ENCODE measurements at places on chromosomes 5 and 9. TPM values are rescaled to one million over a fixed set of nuclear protein-coding genes. Genes with fewer than 3 reads are reported as not detected.

Gene PAEP
- not detected for total RNA-seq

Gene ARID3C
- 12.0 TPM for total RNA-seq

Gene CDO1
- 24.6 TPM for total RNA-seq

Gene LCN1
- total RNA-seq, result not detected

Gene SLC25A2
- 1.1 TPM for total RNA-seq

DNA sequence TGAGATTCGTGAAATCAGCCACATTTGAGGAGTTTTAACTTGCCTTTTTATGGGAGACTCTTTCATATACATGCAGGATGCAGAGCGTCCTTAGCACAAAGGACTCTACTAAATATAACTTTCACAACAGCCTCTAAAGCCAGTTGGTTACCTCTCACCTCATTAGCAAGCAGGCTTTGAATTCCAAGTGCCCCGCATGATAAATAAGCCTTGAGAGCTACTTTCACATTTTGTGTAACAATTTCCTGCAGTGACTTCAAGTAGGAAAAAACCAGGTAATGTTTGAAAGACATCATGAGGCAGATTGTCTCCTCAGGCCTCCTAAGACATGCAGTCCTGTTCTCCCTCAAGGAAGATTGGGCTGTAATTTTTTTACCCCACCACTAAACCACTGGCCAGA lies 50.5 kb downstream of the RALGPS1 start:
- H3K27me3 ChIP-seq, result no peaks in the 10 kb centered on the region
- no peak for DNase-seq
- no peaks in the 10 kb centered on the region for H3K4me1 ChIP-seq
- H3K4me3 ChIP-seq, result no peak overlapping the region

DNA sequence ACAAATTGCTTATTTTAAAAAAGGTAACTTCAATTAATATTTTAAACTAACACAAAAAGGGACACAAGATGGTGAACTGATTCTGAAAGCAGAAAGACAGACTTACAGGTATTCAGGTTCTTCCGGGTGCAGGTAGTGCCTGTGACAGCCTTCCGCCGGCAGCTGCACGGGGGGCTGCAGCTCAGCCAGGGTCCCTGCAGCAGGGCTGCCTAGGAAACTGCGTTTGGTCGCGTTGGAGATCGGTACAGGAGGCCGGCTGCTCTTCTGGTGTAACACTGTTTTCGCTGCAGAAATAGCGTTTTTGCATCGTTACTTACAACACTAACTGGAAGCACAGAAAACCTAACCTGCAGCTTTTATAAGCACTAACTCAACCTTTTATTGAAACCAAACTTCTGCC lies 80.0 kb downstream of the CAMSAP1 start:
- H3K4me3 ChIP-seq, result no peak overlapping the region
- peak overlapping the region; percentile 50 for H3K27ac ChIP-seq
- H3K27me3 ChIP-seq, result no peaks in the 10 kb centered on the region
- H3K36me3 ChIP-seq, result peaks cover 24% of the 10 kb centered on the region
- peaks cover 6% of the 10 kb centered on the region for H3K4me1 ChIP-seq

- peaks cover 2% of the 10 kb centered on the region for H3K4me1 ChIP-seq
- no peaks in the 10 kb centered on the region for H3K27me3 ChIP-seq
- no peak for DNase-seq
- H3K36me3 ChIP-seq, result no peaks in the 10 kb centered on the region
These were observed 413.5 kb upstream of the SMC2 start for GRCh38 chr9:103680581-103680980.

- DNase-seq, result no peak
- H3K27ac ChIP-seq, result no peak overlapping the region
- H3K4me3 ChIP-seq, result no peak overlapping the region
- peaks cover 10% of the 10 kb centered on the region for H3K4me1 ChIP-seq
- H3K36me3 ChIP-seq, result peaks cover 2% of the 10 kb centered on the region
- no peaks in the 10 kb centered on the region for H3K27me3 ChIP-seq
These were observed 118.4 kb downstream of the GDNF start for GRCh38 chr5:37721447-37721871.

DNA sequence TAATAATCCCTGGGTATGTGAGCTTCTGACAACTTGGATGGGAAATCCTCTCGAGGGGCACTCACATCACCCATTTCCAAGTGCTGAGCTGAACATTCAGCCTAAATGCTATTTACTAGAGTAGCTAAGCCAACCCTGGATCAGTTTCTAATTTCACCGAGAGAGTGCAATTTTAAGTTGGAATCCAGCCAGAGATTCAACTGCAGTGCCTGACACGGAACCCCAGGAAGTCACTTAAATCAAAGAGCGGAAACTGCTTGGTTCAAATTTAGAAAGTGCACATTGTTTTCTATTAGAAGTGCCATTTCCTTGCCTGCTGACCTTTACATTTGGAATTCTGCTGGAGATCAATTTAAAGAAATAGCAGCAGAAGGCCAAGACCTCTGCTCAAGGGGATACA lies 8.8 kb downstream of the SPRY4 start:
- no peak overlapping the region for H3K27ac ChIP-seq
- H3K36me3 ChIP-seq, result peaks cover 6% of the 10 kb centered on the region
- H3K4me1 ChIP-seq, result peaks cover 27% of the 10 kb centered on the region
- no peaks in the 10 kb centered on the region for H3K27me3 ChIP-seq

DNA sequence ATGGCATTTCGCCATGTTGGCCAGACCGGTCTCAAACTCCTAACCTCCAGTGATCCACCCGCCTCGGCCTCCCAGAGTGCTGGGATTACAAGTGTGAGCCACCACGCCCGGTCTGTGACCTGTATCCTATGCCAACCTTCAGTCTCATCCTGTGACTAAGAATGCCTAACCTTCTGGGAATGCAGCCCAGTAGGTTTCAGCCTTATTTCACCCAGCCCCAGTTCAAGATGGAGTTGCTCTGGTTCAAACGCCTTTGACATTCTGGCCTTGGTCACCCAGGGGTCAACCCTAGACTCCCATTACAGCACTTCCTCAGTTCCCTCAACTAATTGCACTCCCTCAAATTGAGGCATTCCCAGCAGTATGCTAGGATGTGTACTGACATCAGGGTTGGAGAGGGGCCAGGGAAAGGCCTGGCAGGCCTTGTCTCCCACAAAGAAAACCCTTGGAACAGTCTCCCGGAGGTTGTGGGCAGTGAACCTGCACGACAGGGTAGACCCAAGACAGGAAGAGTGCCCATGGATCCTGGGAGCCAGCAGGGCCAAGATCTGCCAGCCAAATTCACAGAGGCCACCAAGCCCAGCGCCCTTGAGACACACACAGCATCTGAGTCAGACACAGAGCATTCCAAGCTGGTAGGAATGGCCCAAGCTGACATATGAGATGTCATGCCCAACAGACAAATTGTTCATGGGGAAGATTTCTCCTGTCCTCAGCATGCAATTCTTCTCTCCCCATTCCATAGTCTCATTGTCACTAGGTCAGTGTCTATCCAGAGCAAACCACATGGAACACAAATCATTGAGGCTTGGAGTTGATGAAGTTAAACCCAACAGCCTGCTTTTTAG lies 24.9 kb upstream of the SMU1 start:
- H3K27me3 ChIP-seq, result no peaks in the 10 kb centered on the region
- H3K36me3 ChIP-seq, result no peaks in the 10 kb centered on the region
- DNase-seq, result no peak
- H3K4me1 ChIP-seq, result no peaks in the 10 kb centered on the region

GRCh38 chr5:16156152-16156551 lies 23.4 kb downstream of the MARCHF11 start:
- no peak for DNase-seq
- H3K27ac ChIP-seq, result no peak overlapping the region
- no peaks in the 10 kb centered on the region for H3K36me3 ChIP-seq
- H3K27me3 ChIP-seq, result no peaks in the 10 kb centered on the region
- peaks cover 3% of the 10 kb centered on the region for H3K4me1 ChIP-seq

GRCh38 chr5:91160714-91161285 lies 222.3 kb downstream of the ARRDC3 start:
- H3K4me3 ChIP-seq, result no peak overlapping the region
- H3K27ac ChIP-seq, result no peak overlapping the region
- peaks cover 19% of the 10 kb centered on the region for H3K4me1 ChIP-seq
- DNase-seq, result no peak
- H3K27me3 ChIP-seq, result no peaks in the 10 kb centered on the region
- peaks cover 5% of the 10 kb centered on the region for H3K36me3 ChIP-seq

GRCh38 chr9:123370526-123371227 lies 14.7 kb downstream of the CRB2 start:
- H3K27ac ChIP-seq, result no peak overlapping the region
- no peak overlapping the region for H3K4me3 ChIP-seq
- no peak for DNase-seq
- H3K4me1 ChIP-seq, result peaks cover 6% of the 10 kb centered on the region

GRCh38 chr9:4517274-4517673 lies 27.0 kb downstream of the SLC1A1 start:
- DNase-seq, result no peak
- H3K4me1 ChIP-seq, result peaks cover 6% of the 10 kb centered on the region
- H3K4me3 ChIP-seq, result no peak overlapping the region
- no peaks in the 10 kb centered on the region for H3K36me3 ChIP-seq
- H3K27ac ChIP-seq, result no peak overlapping the region

GRCh38 chr5:30149526-30149925 lies 1044.0 kb upstream of the CDH6 start:
- no peak overlapping the region for H3K4me3 ChIP-seq
- H3K27ac ChIP-seq, result no peak overlapping the region
- no peaks in the 10 kb centered on the region for H3K27me3 ChIP-seq
- no peaks in the 10 kb centered on the region for H3K36me3 ChIP-seq
- DNase-seq, result no peak
- no peaks in the 10 kb centered on the region for H3K4me1 ChIP-seq

GRCh38 chr5:89721931-89722330 lies 687.6 kb downstream of the CETN3 start:
- H3K4me3 ChIP-seq, result no peak overlapping the region
- DNase-seq, result no peak
- H3K27ac ChIP-seq, result no peak overlapping the region
- no peaks in the 10 kb centered on the region for H3K4me1 ChIP-seq
- no peaks in the 10 kb centered on the region for H3K27me3 ChIP-seq
- H3K36me3 ChIP-seq, result no peaks in the 10 kb centered on the region

- no peaks in the 10 kb centered on the region for H3K36me3 ChIP-seq
- peaks cover 4% of the 10 kb centered on the region for H3K4me1 ChIP-seq
- H3K4me3 ChIP-seq, result no peak overlapping the region
- H3K27ac ChIP-seq, result peak overlapping the region; percentile 15
- H3K27me3 ChIP-seq, result no peaks in the 10 kb centered on the region
These were observed 44.8 kb downstream of the PARP8 start for GRCh38 chr5:50711280-50711679.

GRCh38 chr9:69253057-69253456 lies 72.0 kb upstream of the ENTREP1 start:
- H3K27me3 ChIP-seq, result no peaks in the 10 kb centered on the region
- H3K4me3 ChIP-seq, result no peak overlapping the region
- H3K36me3 ChIP-seq, result peaks cover 42% of the 10 kb centered on the region
- peaks cover 10% of the 10 kb centered on the region for H3K4me1 ChIP-seq

DNA sequence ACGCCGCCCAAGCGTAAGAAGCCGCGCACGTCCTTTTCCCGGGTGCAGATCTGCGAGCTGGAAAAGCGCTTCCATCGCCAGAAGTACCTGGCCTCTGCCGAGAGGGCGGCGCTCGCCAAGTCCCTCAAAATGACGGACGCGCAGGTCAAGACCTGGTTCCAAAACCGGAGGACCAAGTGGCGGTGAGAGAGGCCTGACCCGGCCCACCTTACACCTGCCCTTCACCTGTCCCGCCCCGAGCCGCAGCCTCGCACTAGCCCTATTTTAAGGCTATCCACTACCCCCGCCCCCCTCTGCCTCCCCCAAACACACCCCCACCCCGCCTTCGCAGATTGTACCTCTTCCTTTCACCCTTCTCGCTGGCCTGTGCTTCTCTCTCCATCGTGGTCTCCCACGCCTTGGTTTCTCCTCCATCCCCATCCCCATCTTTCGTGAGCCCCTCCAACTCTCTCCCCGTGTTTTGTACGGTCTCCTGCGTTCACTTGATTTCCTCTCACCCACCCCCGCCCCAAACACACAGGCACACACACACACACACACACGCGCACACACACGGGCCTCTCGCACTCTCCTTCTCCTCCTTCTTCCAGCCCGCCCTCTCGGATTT lies 1.3 kb downstream of the TLX3 start:
- peaks cover 80% of the 10 kb centered on the region for H3K27me3 ChIP-seq
- peaks cover 4% of the 10 kb centered on the region for H3K4me1 ChIP-seq
- DNase-seq, result no peak
- H3K36me3 ChIP-seq, result no peaks in the 10 kb centered on the region
- no peak overlapping the region for H3K27ac ChIP-seq
- H3K4me3 ChIP-seq, result no peak overlapping the region

- H3K36me3 ChIP-seq, result no peaks in the 10 kb centered on the region
- H3K4me3 ChIP-seq, result no peak overlapping the region
- peaks cover 5% of the 10 kb centered on the region for H3K4me1 ChIP-seq
- DNase-seq, result no peak
These were observed 27.2 kb upstream of the LAMC3 start for GRCh38 chr9:130981756-130982137.

GRCh38 chr5:100186181-100186580 lies 349.0 kb upstream of the FAM174A start:
- no peaks in the 10 kb centered on the region for H3K27me3 ChIP-seq
- H3K4me1 ChIP-seq, result no peaks in the 10 kb centered on the region

GRCh38 chr5:116225281-116225922 lies 140.6 kb downstream of the COMMD10 start:
- H3K36me3 ChIP-seq, result peaks cover 1% of the 10 kb centered on the region
- H3K4me3 ChIP-seq, result no peak overlapping the region
- H3K27me3 ChIP-seq, result no peaks in the 10 kb centered on the region
- DNase-seq, result no peak

GRCh38 chr5:66238435-66238834 lies 94.3 kb downstream of the SREK1 start:
- H3K36me3 ChIP-seq, result no peaks in the 10 kb centered on the region
- DNase-seq, result no peak
- no peak overlapping the region for H3K4me3 ChIP-seq
- no peaks in the 10 kb centered on the region for H3K4me1 ChIP-seq

DNA sequence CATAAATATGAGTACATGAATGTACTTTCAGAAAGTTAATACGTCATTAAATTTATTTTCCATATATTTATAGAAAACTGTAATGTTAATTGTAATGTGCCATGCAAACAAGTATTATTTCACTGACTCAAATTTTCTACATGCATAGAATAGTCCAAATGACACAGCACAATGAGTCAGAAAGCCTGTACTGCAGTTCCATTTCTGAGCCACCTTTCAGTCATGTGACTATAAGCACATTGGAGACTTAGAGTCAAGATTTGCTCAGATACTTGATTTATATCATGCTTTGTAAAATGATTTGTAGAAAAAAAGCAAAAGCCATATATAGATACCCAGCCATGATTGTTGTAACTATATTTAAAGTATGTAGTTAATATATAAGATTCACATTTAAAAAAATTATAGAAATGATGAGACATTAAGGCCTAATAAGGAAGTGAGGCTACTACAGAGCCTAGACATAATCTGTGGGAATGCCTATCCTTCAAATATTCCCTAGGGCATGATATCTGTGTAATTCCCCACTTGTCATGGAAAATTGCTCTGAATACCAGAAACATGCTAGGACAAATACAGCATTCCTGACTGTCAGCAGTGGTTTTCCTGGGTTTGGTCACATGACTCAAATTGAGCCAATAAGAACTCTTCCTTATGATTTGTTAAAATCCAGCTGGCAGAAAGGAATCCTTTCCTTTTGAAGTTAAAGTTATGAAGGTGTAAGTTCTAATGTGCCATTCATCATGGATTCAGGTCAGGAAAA lies 50.0 kb downstream of the PTPRD start:
- H3K27ac ChIP-seq, result no peak overlapping the region
- DNase-seq, result no peak
- H3K4me3 ChIP-seq, result no peak overlapping the region

GRCh38 chr9:113548221-113549041 lies 84.9 kb downstream of the RGS3 start:
- H3K27ac ChIP-seq, result peak overlapping the region; percentile 89
- no peak overlapping the region for H3K4me3 ChIP-seq
- H3K36me3 ChIP-seq, result no peaks in the 10 kb centered on the region
- no peaks in the 10 kb centered on the region for H3K27me3 ChIP-seq
- no peak for DNase-seq
- H3K4me1 ChIP-seq, result peaks cover 40% of the 10 kb centered on the region

Data from progenitor cell of endocrine pancreas (in vitro differentiated cells).